Tibial nerve (tissue), 4 donors: ENCODE measurements at places on chromosomes 7 and 10.

DNA sequence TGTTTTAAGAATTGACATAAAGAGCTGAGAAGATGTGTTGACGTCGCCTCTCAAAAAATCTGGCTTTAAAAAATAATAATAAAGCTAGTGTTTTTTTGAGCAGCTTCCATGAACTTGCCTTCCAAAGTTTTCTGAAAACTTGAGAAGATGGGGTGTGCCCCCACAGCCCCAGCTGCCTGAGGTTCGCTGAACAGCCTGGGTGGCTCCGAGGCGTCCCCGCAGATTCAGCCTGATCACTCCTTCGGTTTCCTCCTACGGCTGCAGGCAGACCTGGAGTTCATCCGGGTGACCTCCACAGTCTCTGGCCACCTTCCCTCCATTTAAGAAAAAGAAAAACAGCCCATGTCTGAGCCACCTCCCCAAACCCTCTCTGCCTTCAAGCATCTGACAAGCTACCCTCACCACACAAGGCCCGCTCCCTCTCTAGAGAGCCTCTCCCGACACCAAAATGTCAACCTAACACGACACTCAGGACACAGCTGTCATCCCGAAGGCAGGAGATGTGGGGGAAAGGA lies 177.8 kb downstream of the PTPRN2 start:
- no peak for DNase-seq

- DNase-seq: no peak
These were observed 155.1 kb upstream of the ETV1 start for GRCh38 chr7:14144538-14144937.

DNA sequence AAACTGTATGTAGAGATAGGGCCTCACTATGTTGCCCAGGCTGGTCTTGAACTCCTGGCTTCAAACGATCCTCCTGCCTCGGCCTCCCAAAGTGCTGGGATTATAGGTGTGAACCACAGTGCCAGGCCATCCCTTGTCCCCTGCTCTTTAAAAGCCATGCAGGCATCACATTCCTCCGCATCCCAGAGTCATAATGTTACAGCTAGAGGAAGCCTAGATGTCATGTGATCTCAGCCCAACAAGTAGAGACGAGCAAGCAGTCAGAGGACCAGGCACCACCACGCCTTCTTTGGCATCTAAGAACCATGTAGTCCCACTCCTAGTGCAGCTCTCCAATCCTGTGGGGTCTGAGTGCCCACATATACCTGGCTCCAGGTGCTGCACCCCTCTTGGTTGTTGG lies 13.1 kb downstream of the PODXL start:
- DNase-seq: no peak

GRCh38 chr7:40463446-40463845 lies 328.6 kb downstream of the SUGCT start:
- no peak for DNase-seq

- DNase-seq: no peak
These were observed 557.2 kb upstream of the CELF2 start for GRCh38 chr10:10460451-10460850.

GRCh38 chr10:8051851-8052257 lies 2.6 kb upstream of the GATA3 start:
- DNase-seq: no peak

GRCh38 chr7:130274983-130275591 lies 8.4 kb downstream of the CPA2 start:
- DNase-seq: no peak

DNA sequence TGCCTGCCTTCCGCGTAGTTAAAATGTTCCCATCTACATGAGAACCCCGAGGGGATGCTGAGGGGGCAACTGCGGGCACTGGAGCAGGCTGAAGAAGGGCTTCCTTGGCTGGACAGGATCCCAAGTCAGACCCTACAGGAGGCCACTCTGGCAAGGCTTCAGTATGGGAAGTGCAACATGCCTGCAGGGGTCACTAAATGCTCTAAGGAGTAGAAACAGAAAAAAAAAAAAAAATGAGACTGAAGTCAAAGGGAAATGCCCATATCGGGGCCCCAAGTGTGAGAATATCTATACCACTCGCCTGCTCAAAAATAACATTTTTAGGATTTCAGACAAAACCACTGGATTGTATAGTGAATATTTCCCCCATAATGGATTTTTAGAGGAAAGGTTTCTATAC lies 33.5 kb downstream of the FAM204A start:
- DNase-seq: no peak

GRCh38 chr7:83820641-83821040 lies 171.7 kb upstream of the SEMA3E start:
- DNase-seq: no peak

DNA sequence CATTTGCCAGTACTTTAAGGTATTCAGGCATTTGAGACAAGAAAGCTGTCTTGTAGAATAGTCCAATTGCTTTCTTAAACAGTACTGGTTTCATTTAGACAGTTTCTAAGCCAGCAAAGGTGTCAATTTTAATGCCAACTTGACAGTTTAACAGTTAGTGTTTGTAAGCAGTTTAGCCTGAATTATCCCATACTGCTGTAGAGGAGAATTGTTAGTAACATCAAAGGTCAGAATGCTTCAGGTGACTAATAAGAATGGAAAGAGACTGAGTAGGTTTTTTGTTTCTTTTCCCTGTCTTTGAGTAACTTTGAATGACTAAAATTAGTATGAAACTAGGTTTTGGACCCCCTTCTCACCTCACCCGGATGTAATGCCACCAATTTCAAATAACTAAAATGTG lies 29.5 kb upstream of the VDAC2 start:
- no peak for DNase-seq

GRCh38 chr7:45108863-45109262 lies 2.6 kb downstream of the TBRG4 start:
- DNase-seq: no peak

- no peak for DNase-seq
These were observed 60.1 kb downstream of the ERCC6 start for GRCh38 chr10:49478819-49479218.

DNA sequence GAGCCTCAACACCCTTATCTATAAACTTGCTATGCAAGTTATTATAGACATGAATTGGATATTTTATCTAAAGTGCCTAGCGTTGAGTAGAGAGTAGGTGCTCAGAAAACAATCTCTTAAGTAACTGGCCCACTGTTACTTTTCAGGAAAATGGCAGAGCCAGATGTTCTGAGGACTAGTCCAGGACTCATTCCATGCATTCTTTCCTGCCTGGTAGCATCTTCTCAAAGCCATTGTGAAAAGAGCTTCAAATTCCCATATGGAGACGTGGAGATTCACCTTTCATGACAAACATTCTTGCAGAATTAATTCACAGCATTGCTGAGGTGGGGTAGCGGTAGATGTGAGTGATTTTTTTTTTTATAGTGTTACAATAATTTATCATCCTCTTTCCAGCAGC lies 35.9 kb upstream of the ITPRID1 start:
- DNase-seq: no peak

- DNase-seq: no peak
These were observed 15.4 kb downstream of the CUX1 start for GRCh38 chr7:101832685-101833375.

- no peak for DNase-seq
These were observed 32.0 kb upstream of the PSAP start for GRCh38 chr10:71882813-71883659.

DNA sequence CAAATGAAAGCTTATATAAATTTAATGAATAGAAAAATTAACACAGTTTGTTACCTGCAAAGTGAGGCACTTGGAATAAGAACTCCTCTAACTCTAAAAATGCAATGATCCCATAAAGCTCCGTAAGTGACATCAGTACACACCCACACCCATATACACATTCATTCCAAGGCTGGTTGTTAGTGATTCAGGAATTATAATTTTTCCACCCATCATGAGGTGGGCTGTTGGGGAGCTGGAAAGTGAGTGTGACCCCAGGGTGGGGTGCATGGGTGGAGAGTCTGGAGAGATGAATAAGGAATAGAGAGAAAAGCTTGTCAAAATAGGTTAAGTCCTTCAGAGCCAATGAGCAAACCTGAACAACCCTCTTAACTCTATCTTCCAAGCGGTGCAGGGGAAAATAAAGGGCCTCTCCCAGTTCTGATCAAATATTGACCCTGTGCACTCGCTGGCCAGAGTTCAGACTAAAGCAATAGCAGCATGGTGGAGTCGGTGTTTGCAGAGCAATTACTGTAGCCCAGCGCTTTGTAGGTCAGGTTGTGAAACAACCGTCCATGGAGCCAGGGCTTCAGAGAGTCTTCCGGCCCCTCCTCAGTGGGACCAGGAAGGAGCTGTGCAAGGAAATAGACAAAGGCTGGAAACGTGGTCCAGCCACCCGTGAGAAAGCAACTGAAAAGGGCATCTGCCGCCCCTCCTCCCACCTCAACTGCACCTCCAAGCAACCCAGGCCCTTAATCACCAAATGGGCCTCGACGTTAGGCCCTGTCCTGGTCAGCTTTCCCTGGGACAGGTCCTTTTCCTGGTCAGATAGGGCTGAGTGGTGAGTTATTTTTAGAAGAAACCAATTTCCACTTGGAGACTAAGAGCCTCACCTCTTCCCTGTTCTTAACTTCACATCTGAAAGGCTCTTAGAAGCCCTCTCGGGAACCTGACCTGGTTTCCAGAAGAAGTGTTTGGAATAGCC lies 61.2 kb downstream of the SH3PXD2A start:
- no peak for DNase-seq

GRCh38 chr10:61754587-61755550 lies 92.1 kb downstream of the CABCOCO1 start:
- no peak for DNase-seq
